ENCODE measurements at places on chromosomes 16 and 17.

- DNase-seq = no peak
Observed at GRCh38 chr16:72975809-72976437, 72.0 kb downstream of the ZFHX3 start.

GRCh38 chr16:17235147-17235815 lies 235.5 kb downstream of the XYLT1 start:
- DNase-seq = no peak

DNA sequence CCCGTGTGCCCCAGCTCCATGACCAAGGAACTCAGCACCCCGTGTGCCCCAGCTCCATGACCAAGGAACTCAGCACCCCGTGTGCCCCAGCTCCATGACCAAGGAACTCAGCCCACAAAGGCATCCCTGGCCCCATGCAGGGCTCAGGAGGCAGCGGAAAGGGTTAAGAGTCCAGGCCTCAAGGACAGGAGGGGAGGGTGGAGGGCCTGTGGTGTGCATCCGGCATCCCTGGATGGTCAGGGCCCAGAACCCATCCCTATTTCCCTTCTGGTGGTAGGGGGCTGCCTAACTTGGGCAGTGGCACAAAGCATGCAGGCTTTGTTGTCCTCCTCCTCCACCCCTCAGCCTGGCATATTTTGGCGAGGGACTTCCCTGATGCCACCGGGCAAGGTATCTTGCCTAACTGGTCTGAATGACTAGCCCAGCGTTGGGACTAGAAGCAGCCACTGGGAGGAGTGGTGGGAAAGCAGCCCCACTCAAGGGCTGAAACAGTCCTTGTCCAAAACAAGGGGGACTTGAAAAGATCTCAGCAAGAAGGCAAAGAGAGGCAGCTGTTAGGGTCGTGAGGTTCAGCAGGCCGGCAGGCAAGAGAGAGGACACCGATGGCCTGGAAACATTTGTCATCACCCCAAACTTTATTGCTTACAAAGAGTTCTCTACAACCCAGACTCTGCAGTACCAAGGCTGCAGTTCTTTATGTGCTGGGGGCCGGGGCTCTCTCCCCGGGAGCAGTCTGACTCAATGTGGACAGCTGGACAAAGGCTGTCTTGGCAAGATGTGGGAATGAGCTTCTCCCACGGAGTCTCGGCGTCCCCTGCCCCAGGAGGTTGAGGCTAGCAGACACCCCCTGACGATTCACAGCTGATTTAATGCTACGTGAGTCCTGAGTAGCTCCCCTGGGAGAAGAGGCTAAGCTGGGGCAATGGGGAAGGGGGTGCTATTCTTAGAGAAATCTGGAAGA lies 902 bp upstream of the SPATA32 start:
- no peak for DNase-seq

DNA sequence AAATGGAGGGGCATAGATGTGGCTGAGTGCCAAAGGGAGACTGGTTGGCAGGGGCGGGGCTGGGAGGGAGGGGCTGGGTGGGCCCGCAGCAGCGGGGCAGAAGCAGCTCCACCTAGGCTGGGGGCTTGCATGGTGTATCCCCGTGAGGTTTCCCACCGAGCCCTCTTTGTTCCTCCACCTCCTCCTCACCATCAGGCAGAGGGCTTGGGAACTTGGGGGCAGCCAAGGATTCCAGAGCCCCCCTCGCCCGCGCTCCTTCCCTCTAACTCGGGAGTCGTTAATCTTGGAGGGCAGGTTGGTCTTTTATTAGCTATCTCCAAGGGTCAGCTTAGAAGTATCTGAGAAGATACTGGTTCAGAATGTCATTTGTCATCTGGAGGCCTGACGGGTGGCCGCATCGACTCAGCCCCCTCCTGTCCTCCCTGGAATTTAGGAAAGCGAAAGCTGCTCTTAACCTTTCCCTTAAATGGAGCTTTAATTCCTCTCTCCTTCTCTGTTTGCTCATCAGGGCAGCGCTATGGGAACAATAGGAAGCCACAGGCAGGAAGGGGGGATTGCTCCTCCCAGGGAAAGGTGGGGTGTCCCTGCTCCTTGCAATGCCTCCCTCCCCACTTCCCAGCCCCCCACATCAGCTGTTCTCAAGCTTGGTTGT lies 274.3 kb upstream of the XYLT1 start:
- no peak for DNase-seq

- DNase-seq = no peak
Observed at GRCh38 chr17:70206361-70207010, 37.2 kb downstream of the KCNJ2 start.

DNA sequence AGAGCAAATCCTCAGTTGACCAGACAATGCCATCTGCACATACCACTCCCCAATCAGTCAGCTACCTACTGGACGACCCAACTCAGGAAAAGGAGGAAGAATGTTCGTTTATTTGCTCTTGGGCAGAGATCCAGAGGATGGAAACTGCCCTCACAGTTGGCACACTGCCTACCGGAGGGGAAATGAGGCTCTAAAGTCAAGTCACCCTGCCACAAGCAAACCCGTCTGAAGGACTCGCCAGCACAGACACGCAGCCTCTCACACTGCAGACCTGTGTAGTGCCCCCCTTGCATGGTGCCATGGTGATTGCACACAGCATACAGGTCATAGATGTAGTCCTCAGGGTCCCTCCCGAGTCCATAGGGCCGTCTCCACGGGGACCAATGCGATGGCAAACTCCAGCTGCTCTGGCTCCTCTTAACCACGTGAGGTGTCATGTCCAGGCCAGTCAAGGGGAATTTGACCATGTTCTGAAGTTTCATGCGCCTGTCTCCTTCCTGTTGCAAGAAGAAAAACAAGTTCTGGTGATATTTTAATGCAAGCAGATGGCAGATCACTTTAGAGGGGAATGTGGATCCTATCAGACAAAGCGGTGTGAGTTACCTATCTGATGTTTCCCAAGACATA lies 69.5 kb downstream of the USP31 start:
- DNase-seq = no peak

- no peak for DNase-seq
Observed at GRCh38 chr16:22366889-22367288, 7.5 kb downstream of the CDR2 start.

DNA sequence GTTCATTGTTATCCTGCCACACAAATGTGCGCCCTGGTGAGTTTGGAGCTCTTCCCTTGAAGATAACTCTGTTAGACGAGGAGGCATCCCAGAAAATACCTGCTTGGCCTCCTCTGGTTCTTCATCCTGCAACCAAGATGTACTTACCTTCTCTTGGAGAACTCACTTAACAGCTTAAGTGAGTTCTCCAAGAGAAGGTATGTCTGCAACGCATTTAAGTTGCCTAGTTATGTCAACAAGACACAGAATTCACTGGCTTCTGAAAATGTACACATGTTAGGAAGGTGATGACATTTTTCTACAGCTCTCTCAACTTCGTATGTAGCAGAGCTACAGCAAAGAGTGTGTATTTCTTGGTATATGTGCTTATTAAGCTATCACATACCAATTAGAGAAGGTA lies 78.6 kb upstream of the NOG start:
- DNase-seq = no peak

DNA sequence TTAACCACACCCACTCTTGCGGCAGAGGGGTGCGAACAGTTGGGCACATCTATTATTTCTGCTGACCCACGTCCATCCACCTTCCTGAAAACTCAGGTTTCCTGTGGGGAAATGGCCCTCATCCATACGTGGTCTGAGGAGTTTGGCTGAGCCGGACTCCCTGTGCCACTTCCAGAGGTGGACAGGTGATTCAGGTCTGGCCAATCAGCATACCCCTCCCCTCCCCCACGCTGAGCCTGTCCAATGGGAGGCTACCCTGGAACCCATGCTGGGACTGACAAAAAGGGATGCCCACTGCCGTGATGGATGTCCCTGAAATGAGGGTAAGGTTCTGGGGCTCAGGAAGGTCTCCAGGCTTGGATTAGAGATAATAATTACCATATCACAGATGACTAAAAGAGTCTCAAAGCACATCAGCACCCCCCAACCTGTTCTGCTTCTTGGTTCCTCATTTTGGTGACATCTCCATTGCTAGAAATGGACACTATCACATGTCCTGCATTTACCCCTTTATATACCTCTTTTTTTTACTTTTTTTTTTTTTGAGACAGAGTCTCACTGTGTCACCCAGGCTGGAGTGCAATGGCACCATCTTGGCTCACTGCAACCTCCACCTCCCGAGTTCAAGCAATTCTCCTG lies 5.3 kb upstream of the MAPK7 start:
- no peak for DNase-seq

GRCh38 chr16:10744370-10745030 lies 858 bp downstream of the NUBP1 start:
- DNase-seq = no peak

DNA sequence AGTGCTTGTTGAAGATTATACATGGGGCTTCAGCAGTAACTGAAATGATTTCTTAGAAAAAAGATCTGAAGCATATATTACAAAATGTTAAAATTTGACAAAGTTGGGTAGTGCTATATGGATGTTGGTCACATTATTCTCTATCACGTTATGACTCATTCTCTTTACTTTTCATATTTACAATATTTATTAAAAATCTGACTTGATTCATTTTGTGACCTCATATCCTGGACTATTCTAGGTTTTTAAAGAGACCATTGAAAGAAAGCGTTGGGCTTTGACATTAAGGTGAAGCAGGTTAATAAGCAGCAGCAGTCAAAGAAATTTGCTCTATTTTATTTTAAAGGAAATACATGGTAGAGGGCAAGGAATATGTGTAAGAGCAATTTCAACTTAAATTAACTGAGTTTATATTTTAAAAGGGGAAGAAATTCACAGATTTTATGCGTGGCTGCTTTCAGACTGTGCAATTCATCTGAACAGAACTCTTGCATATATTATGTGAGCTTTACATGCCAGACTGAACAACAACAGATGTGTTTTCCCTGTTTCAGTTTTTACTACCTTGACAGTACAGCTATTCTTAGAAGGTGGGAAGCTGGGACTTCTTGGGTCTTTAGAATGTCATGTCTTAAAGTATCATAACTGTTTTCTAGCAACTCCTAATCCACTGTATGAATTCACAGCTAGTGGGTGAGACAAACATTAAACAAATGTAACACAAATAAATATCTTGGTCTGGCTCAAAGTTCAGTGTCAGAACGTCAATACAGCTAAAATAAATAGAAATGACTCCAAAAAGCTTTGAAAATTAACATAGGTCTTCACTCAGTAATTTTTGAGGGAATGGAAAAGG lies 10.4 kb upstream of the FAM20A start:
- no peak for DNase-seq

DNA sequence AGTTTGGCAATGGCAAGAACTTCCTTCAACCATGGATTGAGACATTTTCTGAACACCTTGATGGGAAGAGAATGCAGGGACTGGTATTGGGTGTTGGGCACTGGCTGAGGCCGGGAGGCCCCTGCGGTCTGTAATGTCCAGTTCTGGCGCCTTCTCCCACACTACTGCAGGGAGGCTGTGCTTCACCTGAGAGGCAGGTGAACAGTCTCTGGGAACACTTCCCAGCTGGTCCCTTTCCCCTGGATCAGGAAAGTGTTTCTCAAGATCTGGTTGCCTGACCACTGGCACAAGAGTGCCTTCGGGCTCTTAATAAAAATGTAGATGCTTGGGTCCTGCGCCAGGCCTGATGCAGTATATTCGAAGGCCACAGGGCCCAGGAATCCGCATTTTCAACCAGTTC lies 28.5 kb upstream of the NAT9 start:
- no peak for DNase-seq

DNA sequence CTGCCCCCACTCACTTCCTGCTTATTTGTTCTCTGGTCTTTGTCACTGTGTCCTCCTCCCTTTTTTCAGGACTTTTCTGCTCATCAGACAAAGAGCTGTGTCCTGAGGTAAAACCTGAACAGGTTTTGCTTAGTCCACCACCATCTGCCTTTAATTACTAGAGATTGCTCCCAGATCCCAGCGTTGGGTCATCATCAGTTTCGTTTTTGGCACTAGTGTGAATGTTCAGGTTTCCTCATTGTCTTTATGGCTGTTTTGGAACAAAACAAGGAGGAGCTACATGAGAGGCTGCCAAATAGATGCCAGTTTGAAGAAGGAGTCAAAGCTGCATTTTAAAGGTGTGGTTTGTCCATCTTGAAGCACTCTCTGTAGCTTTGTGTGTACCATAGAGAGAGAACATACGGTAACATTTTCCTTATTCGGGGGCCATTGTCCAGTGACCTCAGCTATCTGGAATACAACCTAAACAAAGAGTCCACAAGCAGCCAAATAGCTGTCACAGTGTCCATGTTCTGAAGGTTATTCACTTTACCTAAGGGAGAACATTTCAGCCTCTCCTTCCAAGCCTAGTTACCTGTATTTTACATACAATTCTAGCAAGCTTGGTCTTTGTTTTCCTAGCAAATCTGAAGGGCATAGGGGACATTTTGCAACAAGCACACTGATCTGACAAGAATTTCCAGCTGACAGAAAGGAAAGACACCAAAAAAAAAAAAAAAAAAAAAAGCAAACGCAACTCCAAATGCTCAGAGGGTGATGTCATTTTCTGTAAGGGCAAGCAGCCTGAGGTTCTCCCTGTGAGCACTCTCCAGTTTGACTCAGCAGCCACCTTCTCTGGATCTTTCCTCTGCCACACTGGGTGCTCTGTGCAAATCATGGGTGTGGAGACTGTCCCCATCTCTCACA lies 196.1 kb downstream of the NTN1 start:
- no peak for DNase-seq

DNA sequence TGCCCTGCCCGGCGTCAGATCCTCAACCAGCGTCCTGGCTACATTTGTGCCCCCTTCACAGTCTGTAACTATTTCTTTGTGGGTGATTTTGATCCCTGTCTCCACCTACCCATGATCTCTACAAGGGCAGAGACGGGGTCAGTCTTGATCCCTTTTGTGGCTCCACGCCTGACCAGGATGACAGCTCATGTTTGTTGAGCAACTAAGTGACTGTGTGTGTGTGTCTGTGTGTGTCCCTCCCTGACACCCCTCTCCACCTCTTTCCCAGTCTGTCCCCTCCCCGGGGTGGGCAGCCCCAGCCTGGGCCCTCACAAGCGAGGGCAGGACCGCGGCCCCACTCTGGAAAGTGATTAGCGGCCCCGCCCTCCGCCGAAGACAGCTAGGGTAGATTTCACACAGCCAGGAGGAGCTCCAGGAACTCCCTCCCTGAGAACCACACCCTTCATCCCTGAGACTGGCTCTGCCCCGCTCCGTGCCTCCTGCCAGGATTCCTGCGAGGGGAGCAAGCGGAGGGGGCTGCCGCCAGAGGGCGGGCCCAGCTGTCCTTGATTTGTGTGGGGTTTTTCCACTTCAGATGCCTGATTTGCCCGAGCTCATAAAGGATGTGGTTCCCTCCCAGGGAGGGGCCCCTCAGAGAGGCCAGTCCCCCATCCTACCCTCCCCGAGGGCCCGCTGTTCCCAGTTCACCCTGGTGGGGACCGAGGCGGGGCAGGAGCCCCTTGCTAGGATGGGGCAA lies 5.3 kb upstream of the HS3ST6 start:
- peak; percentile 24 for DNase-seq

GRCh38 chr17:11823862-11824261 lies 173.4 kb downstream of the ZNF18 start:
- no peak for DNase-seq

All from NCI-H1436 (cell line).